ENCODE measurements at places on chromosomes 2 and 18.
A peak's percentile ranks its signal among the peaks of the same experiment; 100 is the strongest.

- DNase-seq = no peak
These were observed 171.6 kb upstream of the PIEZO2 start for GRCh38 chr18:11320986-11321385.

DNA sequence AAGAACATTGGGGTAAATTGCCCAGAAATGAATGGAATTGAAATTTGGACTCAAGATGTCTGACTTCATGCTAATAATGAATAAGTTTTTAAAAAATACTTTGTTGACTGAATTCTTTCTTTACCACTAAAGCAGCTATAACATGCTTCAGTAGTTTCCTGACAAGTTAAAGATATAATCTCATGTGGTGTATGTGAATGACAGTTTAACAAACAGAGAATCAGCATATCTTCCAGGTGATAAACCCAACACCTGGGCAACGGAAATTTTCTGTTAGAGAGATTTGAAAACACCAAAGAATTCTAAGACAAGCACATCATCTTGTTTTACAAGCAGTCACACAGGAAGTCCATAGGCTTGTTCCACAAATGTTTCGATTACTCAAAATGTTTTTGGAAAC is 372.6 kb upstream of the VRK2 start:
- DNase-seq = no peak

DNA sequence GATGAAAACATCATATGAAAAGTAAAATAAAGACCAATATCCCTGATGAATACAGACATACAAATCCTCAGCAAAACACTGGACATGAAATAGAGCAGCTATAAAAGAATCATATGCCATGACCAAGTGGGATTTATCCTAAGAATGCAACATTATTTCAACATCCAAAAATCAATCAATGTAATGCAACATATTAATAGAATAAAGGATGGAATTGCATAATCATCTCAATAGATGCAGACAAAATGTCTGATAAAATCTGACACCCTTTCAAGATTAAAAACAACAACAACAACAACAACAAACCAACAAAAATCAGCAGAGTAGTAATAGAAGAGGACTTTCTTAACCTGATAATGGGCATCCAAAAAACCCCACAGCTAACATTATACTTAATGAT is 63.8 kb upstream of the IL1R1 start:
- no peak for DNase-seq

DNA sequence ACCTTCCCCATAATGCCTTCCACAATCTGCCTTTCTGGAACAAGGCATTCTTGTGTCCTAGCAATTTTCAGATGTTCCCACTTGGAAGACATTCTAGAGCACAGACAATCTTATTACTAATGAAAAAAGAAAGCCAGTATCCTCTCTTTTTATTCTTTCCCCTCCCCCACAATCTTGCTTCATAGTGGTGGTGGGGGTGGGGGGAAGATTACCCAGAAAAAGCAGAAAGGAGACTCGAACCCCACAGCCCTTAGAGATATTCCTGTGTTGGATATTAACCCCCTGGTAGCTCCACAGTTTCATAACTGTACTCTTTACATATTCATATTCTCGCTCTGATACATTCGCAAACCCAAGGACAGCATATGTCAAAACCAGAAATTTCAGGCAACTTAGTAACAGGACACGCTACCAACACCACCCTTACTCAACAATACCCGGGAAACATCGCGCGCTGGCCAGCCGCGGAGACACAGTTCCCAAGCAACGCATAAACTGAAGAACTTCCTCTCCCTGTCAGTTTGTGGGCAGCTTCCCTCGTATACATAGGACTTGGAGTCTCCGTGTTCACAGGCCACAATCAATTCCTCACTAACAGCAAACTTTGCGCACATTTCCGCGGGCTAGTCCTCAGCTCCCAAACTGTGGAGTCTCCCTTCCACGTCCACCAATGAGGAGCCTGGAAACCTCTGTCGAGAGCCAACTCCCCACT is 793 bp downstream of the NR4A2 start:
- peak; percentile 71 for DNase-seq

GRCh38 chr2:239966029-239966852 is 58.9 kb downstream of the NDUFA10 start:
- no peak for DNase-seq
